ENCODE measurements at places on chromosomes 6 and 20.

DNA sequence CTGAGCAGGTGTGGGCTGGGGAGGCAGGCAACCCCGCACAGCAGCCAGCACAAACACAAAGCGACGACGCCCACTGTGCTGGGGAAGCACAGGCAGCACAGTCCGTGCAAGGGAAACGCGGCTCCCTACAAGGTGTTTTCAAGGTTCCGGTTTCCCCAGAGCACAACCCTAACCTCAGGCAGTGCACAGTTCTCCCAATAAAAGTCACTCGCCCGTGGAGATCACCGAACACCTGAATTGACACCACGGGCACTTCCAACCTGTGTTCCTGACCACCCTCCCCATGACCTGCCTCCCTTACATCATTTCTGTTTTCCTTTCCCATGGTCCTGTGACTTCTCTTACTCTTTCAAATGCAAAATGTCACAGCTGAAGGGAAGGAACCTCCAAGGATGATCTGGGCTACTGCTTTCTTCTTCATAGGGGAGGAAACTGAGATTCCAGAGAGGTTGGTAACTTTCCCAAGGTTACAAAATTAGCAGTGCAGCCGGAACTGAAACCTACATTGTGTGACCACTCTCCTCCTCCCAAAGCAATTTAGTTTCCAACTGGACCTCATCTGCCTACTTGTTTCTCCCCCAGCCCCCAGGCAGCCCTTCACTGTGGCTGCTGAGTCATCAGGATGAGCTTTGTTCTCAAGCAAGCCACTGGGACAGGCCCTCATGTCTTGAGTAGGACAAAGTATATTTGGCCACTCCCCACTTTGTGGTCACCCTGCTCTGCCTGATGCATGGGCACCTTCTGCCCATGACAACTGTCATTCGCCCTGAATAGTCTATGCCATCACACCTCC lies 125.3 kb downstream of the ATXN1 start:
- no peak for DNase-seq

DNA sequence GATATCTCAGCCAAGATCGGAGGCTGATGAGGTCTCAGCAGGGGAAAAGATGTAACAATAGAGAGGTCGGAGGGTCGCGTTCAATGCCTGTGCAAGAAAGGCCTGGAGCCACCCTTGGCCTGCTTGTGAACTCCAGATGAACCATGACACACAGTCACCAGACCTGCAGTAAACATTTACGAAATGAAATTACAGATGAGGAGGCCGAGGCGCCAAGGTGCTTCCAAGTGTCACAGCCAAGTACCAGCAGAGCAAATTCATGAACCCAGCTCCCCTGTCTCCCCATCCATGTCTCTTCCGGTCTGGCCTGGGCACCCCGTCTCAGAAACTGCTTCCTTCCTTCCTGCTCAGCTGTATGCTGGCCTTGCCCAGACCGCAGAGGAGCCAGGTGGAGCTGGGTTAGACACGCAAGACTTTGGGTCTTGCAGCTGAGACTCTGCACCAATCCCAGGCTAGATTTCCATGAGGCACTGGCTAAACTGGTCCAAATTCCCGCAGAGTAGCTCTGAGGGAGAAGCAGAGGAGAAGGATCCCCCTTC lies 48.1 kb downstream of the CHMP4B start:
- no peak for DNase-seq

GRCh38 chr20:42098418-42098817 lies 480.2 kb upstream of the CHD6 start:
- DNase-seq: no peak

DNA sequence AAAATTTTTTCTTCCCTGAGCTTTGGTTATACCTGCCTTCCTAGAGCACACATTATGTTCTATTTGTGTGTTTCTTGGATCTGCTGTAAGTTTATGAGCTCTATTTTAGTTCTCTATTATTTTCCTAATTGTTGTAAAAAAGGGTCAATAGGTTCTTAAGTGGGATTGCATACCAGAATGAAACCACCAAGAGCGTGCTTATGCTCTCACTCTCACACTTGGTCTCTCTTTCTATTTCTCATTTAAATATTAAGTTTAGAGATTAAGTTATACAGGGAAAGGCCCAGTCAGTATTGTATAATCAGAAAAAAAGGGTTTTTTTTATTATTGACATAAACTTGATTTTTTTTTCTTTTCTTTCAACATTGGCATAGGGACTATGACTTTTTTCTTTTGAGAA lies 96.8 kb downstream of the RIMS1 start:
- DNase-seq: no peak

DNA sequence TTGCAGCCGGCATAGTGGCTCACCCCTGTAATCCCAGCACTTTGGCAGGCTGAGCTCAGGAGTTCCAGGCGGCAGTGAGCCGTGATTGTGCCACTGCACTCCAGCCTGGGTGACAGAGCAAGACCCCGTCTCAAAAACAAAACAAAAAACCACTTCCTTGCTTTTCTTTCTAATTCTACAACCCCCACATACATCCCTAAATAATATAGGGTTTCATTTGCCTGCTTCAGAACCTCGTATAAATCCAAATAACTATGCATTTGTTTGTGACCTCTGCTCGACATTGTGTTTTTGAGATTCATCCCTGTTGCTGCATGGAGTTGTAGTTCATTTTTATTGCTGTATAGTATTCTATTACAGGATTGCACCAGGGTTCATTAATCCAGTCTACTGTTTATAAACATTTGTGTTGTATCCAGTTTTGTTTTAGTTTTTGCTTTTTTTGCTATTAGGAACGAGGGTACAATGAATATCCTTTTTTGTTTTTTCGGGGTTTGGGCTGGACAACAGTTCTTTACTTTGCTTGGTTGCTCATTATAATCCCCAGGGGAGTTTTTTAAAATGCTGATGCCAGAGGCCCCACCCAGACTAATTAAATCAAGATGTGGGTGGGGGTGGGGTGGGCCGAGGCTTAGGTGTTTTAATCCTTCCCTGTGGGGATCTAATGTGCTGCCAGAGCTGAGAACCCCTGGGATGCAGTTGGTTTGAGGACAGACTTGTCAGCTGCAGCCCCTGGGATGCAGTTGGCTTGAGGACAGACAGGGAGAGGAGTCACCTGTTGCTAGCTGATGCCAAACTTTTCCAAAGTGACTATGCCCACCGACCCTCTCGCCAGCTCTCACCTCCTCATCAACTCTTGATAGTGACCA lies 2.4 kb upstream of the SNAI1 start:
- DNase-seq: no peak

DNA sequence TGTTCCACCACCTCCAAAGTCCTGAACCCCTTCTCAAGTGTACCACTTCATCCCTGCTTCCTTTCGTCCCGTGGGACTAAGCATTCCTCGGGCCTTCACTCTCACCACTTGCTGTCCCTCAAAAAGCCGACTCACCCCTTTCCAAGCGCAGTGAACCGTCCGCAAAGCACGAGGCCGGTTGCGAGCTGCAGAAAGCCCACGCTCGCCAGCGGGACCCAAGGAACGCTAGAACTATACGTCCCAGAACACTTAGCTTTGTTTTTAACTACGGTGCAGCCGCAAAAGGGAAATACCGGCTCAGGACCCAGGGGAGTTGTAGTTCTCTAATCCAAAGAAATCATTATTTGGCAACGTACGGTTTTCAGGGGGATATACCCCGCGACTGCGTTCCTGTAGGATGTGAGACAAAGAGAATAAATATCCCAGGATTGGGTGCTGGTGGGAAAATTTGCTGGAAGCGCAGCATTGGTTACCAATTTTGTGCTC lies 416 bp upstream of the POLR1H start:
- DNase-seq: no peak

- no peak for DNase-seq
Measured at GRCh38 chr6:36577301-36577700, 16.9 kb upstream of the SRSF3 start.

GRCh38 chr6:87710090-87710489 lies 8.1 kb upstream of the AKIRIN2 start:
- DNase-seq: no peak

DNA sequence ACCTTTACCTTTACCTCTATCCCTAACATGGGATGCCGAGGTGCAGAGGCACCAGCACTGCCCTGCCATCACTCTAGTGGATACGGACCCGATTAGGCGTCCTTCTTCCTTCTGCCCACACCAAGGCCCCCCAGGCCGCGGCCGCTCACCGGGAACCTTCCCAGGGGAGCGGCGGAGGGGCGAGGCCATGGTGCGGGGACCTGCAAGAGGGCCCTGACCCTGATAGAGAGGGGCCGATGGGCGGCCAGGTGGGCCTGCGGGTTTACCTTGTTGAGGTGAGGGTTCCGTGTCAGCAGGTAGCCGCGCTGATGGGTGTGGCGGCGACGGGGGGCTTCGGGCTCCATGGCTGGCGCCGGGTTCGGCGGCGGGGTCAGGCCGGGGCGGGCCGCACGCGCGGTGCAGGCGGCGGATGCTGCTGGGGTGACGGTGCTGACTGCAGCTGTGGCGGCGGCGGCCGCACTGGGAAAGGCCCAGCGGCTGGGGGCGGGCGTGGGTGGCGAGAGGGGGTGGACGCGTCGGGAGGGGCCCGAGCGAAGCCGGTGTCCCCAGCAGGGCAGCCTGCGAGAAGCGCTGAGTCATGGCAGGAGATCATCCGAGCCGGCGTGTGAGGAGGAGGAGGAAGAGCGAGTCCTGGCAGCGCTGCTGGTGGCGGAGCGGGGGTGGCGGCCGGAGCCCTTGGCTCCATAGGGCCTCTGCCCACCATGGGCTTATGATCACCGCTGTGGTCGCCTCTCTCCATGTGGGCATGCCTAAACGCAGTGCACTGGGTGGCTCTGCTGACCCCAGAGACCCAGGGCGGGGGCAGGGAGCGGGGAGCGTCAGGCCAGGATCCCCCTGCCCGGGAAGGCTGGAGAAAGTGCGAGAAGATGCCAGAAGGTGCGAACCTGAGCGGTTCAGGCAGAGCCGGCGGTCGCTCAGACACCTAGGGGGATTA lies at the start of gene ME1:
Gene ME1, minus strand, starts transcription at position 441 of the 934 bp plus-strand sequence. Its CDS starts 97 bp downstream, at position 344.
- DNase-seq: peak; percentile 13

DNA sequence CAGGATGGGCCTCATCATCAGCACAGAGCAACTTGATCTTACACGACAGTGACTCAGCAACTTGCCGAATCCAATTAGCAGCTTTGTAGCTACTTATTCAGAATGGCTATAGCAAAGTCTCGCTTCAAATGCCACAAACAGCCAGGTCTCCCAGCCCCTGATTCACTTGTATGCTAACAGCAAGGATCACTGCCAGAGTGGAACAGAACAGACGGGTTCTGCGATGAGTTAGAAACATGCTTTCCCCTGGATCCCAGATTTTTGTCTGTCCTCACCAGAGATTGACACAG lies 254.4 kb downstream of the NRN1 start:
- DNase-seq: no peak

DNA sequence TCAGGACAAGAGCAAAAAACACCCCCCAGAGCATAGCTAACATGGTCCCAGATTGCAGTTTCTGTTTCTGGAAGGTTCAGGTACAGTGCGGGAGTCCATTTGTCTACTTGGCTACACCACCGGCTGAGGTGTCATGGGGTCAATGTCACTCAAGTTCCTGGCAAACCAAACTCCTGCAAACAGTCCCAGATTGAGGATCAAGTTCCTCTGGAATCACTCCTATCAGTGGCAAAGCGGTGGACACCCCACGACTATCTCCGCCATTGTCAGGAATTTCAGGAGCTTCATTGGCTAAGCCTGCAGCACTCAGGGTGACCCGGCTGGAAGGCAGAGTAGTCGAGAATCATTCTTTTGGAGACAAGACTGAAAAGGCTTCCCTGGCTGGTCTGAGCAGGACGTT lies 41.8 kb downstream of the SLC22A1 start:
- DNase-seq: no peak

DNA sequence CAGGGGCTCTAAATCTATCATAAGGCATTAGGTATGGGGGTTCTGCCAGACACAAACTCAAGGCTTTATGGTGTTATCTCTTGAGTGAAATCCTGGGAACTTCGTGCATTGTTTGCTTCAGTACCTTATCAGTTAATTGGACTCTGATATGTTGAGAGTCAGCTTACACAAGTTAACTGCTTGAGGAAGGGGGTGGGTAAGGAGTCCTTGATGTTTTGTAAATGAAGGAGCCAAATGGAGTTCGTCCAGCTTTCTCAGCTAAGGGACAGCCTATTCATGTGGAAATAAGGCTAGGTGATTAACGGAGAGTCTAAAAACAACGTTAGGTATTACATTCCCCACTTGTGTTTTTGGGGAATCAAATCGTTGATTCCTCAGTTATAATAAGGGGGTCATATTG lies 157.4 kb downstream of the TRIM27 start:
- no peak for DNase-seq

DNA sequence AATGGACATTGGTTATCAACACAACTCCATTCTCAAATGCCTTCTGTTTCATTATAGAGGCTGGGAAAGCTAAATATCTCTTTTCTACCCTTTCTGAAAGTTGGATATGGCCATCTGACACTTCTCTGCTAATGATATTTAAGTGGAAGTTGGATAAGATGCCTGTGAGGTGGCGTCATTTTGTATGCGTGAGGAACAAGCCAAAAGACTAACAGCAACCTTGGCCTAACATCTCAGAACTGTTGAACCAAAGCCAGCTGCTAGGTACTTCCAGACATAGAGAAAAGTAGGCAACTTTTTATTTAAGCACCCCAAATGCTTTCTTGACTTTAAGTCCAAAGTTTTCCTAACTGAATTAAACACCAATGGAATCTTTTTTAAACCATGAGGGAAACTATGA lies 708.4 kb downstream of the CD109 start:
- no peak for DNase-seq

DNA sequence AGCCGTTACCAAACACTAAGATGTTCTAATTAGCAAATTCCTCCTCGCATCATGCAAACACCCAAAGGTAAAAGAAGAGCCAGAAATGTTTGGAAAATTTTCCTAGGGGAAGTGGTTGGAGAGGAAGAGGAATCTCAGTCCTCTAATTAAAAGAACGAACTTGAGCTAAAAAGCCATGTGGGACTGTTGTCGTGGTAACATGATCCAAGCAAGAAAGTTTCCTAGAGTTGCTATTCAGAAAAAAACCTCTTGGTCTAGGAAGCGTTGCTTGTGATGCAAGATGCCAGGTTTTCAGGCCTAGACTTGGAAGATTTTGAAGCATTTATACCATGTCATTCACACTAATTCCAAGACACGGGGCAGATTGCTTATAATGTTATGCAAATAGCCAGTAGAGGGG lies 106.8 kb upstream of the DOK5 start:
- no peak for DNase-seq

Data from activated CD8-positive, alpha-beta memory T cell treated with anti-CD3 and anti-CD28 coated beads for 48 hours (primary cell).